ENCODE measurements at places on chromosomes 7 and 10.

DNA sequence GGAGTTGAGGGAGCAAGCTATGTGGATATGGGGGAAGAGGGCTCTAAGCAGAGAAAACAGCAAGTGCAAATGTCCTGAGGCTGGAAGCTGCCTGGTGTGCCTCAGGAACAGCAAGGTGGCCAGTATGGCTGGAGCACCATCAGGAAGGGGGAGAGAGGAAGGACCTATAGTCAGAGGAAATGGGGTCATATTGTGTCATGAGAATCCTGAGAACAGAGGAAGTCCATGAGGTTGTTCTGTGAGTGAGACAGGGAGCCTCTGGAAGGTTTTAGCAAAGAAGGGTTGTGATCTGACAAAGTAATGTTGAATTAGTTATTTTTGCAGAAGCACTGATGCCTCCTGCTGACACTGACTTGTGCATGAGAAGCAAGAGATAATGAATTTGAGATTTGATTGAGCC lies 204.3 kb downstream of the PTEN start:
- DNase-seq = no peak

GRCh38 chr7:49791088-49791741 lies 17.8 kb downstream of the VWC2 start:
- DNase-seq = peak; percentile 69

- DNase-seq = no peak
Measured at GRCh38 chr7:69892790-69893189, 294.5 kb downstream of the AUTS2 start.

DNA sequence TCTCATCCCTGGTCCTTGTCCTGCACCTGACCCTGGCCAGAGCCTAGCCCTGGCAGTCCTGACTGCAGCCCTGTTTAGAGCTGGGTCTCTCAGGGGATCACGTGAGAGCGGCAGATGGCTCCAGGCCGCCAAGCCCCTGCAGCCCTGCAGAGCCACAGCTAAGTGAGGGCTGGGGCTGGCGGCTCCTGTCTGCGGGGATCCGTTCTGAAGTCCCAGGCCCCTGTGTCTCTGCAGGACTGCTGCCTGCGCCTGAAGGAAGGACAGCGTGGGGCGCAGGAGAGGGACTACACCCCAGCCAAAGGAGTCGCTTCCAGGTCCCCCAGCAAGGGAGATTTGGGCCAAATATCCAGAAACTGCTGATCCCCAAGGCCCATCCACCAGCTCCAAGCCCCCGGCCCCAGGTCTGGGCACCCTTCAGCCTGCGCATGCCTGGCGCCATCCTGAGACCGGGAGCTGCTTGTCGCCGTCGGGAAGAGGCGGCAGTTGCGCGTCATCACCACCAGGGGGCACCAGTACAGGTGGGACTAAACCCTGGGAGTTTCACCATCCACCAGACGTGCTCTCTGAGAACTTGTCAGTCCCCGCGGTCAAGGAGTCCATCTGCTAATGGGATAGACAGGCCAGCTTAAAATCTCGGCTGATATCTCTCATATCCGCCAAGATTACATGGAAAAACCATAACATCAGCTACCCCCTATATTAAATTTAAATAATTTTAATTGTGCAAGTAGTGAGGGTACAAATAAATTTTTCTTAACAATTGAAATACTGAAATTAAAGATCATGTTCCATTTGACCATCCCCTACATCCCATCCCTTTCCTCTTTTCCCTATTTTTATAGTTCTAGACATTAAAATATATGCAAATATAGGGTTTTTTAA lies 25.1 kb upstream of the GHRHR start:
- peak; percentile 89 for DNase-seq

DNA sequence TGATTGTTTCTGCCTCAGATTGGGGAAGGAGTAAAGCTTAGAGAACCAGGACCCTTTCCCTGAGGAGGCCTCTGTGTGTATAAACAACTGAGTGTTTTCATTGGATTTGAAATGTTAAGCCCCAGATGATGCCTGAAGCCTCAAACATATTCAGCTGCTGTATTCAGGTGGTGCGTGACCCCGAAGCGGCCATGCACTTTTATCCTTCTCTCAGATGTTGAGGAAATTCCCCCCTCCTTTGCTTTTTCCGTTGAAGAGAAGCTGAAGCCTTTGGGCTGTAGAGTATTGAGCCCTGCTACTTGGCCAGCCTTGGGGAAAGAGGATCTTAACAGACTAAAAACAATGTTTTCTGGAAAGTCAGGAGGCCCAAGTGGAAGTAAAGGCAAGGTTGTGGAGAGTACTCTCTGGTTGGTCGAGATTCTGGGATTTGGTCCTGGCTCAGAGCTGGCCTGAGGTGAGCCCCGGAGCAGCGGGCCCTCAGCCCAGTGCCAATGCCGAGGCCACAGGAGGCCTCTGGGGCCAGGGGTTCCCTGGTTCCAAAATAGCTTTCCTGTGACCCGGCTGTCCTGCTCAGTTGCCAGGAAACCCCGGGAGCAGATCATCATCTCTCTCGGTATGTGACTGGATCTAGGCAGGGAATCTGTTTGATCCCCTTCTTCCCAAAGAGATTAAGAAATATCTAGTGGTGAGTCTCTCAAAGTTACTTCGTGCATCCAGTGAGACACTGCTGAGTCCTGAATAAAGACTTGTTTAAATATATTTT lies 22.5 kb downstream of the FKBP6 start:
- no peak for DNase-seq

DNA sequence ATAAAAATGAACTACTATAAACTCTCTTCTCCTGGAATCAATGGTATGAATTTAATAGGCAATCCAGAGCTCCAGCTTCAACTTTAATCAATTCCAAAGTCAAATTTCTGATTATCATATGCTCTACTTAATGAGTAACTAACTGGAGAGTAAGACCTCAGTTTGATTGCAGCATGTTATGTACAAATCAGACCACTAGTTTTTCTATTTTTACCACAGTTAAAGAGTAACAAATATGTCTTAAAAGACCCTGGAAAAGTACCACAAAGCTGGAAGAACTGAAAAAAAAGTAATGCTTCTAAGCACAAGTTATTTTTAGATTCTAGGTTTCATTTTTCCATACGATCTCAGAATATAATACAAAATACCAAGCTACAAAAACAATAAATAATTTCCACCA lies 56.0 kb upstream of the TNKS2 start:
- DNase-seq = no peak

DNA sequence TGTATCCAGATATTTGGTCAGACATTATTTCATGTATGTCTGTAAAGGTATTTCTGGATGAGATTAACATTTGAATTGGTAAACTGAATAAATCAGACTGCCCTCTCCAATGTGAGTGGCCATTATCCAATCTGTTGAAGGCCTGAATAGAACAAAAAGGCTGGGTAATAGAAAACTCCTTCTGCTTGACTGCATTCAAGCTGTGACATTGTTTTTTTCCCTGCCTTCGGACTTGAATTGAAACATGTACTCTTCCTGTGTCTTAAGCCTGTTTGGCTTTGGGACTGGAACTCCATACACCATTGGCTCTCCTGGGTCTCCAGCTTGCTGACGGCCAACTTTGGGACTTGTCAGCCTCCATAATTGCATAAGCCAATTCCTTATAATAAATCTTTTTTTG lies 36.0 kb upstream of the ARHGAP21 start:
- no peak for DNase-seq

GRCh38 chr10:51935341-51935740 lies 235.9 kb upstream of the CSTF2T start:
- no peak for DNase-seq

- no peak for DNase-seq
Measured at GRCh38 chr10:132765435-132765834, 20.5 kb downstream of the NKX6-2 start.

DNA sequence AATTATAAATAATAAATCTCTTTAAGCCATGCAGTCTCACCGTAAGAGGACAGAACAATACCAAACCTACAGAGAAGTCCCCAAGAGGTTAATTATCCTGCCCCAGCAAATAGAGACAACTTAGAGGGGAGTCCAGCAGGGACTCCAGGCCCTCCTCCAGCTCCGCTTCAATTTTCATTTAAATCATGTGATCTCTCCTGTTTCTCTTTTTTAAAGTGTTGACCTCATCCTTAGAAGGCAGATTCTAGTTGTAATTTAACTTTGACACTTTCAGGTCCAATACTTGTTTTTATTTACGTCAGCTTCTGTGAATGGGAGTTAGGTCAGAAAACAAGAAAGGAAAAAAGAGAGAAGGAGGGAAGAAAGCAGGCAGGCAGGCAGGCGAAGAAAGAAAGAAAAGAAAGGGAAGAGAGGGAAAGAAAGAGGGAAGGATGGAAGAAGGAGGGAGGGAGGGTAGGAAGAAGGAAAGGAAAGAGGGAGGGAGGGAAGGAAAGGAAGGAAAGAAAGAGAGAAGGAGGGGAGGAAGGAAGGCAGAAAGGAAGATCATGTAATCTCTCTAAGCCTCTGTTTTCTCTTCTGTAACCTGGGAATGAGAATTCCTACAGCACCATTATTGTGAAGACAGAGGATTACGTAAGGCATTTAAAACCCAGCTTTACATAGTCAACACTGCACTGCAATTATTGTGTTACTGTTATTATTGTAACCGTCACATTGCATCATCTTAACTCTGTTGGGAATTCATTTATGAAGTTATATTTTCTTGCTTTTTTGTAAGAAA lies 227.7 kb downstream of the SKIDA1 start:
- no peak for DNase-seq

DNA sequence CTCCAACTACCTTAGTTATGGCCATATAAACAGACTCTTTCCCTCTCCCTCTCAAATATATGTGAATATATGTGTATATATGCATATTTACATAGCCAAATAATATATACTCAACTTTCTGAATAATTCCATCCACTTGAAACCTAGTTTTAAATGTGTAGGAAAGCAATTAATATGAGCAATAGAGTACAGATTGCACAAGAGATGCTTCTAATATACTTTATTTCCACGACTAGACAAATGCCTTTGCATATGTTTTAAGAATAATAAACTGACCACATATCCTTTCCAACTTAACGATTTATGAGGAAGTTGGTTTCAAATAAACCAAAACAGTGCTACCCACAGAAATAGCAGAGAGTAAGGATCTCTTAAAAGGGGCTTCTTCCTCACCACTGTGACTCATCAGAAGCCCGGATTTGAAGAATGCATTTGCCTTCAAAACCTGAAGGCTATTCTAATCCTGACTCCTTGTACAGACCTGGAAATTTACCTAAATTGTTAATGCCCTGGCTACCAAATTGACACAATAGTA lies 266.3 kb downstream of the AHR start:
- DNase-seq = no peak

DNA sequence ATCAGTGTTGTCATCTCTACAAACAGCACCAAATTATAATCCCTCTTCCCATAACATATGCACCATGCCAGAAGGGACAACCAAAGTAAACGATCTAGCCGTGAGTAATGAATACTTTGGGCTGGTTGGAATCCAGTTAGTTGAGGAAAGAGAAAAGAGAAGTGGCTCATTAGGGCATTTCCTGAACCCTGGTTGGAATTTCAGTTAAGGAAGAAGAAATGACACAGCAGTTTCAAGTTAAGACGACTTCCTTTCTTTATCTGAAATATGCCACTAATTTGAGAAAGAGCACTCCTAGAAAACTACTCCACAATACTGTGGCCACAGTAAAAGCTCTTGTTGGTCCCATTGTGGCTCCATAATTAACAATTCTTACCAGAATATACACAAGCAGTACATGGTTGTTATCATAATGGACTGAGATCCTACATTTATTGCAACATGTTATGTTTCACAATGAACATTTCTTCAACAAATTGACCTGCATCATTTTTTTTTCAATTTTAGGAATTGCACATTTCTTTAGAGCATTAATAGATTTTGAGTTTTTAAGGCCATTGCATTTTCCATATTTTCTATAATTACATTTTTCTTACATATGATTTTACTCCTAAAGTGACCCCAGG lies at the start of gene TFEC:
Gene TFEC (minus strand): TSS at position 113 of the 626 bp plus-strand sequence. CDS start 46,322 bp downstream, outside the sequence.
- DNase-seq = no peak

DNA sequence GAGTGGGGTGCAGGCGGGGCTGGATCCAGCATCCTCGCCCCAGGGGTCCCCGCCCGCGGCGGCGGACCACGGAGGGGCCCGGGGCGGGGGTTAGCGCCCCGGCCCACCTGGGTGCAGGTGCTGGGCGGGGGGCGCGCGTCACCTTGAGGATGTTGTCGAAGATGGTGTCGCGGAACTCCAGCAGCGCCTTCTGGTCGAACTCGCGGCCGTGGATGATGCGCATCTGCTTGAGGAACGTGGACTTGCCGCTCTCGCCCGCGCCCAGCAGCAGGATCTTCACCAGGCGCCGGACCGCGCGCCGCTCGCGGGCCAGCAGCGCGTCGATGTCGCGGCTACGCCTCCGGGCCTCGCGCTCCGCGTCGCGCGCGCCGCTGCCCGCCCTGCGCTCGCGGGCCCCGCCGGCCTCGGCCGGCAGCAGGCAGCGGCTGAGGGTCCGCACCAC lies 376 bp downstream of the GNA12 start:
- DNase-seq = no peak

- no peak for DNase-seq
Measured at GRCh38 chr7:2662273-2663120, 25.5 kb upstream of the AMZ1 start.

- no peak for DNase-seq
Measured at GRCh38 chr10:98378722-98379121, 36.3 kb downstream of the PYROXD2 start.

- no peak for DNase-seq
Measured at GRCh38 chr7:50822110-50822509, 39.4 kb upstream of the GRB10 start.

GRCh38 chr7:127252778-127253280 lies at the start of gene GRM8:
TSS of gene GRM8 (minus strand) at chr7:127252941.
- peak; percentile 44 for DNase-seq

- peak; percentile 69 for DNase-seq
Measured at GRCh38 chr7:98795741-98796493, 73.9 kb downstream of the TMEM130 start.

DNA sequence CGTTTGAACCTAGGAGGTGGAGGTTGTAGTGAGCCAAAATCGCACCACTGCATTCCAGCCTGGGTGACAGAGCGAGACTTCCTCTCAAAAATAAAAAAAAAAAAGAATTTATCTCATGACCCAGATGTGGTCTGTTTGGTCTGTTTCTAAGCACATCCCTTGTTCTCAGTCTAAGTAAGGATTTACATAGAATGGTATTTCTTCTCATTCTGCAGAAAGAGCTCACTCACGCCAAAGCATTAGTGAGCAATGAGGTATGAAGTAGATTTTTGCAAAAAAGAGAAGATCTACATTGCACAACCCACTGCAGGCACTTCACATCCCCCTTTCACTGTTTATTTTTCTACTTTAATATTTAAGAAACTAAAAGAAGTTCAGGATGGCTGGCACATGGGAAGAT lies 76.5 kb upstream of the FGL2 start:
- DNase-seq = no peak

DNA sequence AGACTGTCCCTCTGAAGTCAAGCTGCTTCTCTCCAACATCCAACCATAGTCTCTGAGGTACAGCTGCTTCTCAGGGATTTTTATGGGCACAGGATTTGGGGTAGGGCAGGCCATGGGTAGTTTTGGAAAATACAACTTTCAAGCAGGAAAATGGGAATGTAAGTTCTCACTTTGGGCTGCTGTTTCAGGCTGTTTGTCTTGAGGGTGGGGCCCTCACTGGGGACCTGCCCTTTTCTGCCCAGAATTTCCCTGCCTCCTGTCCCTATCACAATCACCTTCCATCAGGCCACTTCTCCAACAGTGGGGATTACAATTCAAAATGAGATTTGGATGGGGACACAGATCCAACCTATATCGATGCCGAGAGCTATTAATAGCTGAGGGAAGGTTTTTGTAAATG lies 24.5 kb downstream of the SSMEM1 start:
- no peak for DNase-seq

- no peak for DNase-seq
Measured at GRCh38 chr10:71844084-71844483, 7.0 kb downstream of the PSAP start.
